ENCODE measurements at places on chromosomes 7 and 10.
A peak's percentile ranks its signal among the peaks of the same experiment; 100 is the strongest.

DNA sequence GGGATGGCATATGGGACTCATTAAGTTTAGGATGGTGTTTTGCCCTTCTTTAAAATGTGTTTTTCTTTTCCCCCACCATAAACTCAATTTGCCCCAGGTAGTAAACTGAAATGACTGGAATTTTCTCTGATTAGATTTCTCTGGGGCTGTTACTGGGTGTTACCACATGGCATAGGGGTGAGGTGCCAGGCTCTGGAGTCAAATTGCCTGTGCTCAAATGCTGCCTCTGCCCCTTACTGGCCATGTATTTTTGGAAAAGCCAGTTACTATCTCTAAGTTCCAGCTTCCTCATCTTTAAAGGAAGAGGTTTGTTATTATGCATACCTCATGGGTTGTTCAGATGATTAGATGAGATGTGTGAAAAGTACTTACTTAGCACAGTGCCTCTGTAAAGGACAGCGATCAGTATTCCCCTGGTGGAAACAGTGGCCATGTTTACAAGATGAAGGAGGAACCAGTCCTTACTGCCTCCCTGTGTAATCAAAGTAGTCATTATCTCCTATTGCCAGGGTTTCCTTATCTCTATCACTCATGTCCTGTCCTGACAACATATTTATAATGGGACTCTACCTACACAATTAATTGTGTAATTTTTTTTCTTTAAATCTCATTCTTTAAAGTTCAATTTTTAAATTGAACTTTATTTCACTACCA lies 352.0 kb downstream of the KCNMA1 start:
- DNase-seq: no peak

DNA sequence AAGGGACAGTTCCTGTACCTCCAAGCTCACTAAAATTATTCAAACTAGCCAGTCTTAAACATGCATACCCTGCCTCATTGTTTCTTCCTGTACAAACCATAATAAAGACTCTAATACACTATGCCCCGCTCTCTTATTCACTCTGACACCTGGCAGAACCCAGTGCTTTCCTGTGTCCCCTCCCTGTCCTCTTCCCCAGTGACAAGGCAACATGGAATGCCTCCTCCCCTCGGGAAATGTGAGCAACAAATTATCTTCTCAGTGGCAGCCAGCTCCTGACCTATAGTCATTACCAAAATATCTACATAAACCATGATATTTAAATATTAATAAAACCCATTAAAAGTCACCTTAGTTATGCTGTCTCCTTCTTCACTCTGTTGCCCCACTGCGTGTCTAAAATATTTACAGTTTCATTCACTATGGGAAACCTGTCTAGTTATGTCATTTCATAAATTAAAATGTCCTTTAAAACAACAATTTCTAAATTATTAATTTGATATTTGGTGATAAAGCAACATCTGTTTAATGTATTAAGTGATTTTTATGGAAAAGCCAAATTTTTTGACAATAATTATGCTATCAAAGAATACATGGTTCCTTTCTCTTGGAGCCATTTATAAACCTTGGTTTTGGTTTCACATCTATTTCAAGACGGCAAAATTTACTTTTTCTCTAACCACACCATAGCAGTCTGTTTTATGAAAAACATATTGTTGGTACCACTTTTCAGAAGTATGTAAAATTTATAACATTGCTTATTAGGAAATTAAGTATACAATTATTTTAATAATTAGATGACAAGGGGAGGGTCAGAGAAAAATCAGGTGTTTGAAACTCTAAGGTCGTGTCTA lies 1355.2 kb downstream of the XPNPEP1 start:
- no peak for DNase-seq

- DNase-seq: no peak
Measured at GRCh38 chr10:75096749-75097148, 14.7 kb upstream of the SAMD8 start.

DNA sequence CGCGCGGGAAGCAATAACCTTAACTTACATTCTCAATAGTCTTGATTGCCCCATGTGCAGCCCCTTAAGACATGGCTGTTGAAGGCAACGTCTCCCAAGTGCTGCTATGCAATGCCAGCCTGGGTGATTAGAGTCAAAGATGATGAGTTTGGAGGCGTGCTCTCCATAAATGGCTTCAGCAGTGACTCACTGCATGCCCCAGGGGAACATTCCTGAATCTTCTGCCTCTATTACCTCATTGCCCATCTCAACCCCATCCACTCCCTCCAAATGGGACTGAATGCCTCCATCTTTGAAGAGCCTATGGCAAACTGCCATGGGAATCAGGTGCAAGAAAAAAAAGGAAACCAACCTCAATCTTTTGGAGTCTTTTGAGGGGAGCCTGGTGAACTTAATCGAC lies 282.8 kb downstream of the SNX10 start:
- no peak for DNase-seq

DNA sequence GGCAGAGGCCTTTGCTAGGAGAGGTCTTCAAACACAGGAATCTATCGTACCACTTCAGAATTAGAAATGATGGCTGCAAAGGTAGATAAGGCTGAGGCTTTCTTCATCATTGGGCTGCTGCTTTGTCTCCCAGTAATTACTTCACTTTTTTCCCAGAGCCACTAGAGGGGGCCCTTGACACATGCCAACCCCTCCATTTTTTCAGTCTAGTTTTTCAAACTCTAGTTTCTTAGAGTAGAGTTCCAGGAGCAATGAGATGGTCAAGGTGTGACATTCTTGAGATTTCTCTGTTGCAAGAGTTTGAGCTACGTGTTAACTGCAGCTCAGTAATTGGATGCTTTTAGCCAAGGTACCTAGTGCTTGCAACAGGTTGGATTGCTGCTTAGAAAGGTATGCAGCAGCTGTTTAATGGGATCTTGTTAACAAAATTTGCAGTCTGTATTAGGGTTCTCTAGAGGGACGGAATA lies 33.8 kb upstream of the RBM20 start:
- peak; percentile 49 for DNase-seq

GRCh38 chr10:61460835-61461234 lies 7.7 kb upstream of the TMEM26 start:
- no peak for DNase-seq

- no peak for DNase-seq
Measured at GRCh38 chr7:78017591-78018100, 219.1 kb downstream of the PHTF2 start.

DNA sequence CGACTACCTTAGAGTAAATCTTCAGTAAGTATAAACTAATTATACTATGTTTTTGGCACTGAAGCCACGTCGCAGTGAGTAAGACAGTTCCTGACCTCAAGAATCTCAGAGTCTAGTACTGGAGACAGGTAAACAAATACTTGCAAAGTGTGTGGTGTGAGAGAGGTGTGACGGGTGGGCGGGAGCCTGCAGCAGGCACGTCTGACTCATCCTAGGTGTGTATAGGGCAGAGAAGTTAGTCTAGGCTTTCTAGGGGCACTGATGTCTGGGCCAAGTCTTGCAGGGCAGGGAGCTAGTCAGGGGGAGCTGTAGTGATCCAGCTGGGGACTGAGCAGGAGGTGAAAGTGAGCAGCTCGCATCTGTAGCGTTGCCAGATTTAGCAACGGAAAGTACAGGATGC lies 35.9 kb upstream of the SFTPD start:
- no peak for DNase-seq

GRCh38 chr7:30765408-30765807 lies 5.8 kb upstream of the MINDY4 start:
- no peak for DNase-seq

All from CD4-positive, alpha-beta T cell treated with Interferon alpha-2 for 1 hour (primary cell).